ENCODE measurements at places on chromosomes 2 and 18. TPM values are rescaled to one million over a fixed set of nuclear protein-coding genes. Genes with fewer than 3 reads are reported as not detected.

GRCh38 chr18:62828852-62829251 is 113.5 kb downstream of the PHLPP1 start:
- DNase-seq, result no peak

- no peak for DNase-seq
These were observed 58.4 kb downstream of the NOL10 start for GRCh38 chr2:10631405-10631804.

GRCh38 chr18:48566589-48566988 is 27.8 kb downstream of the CTIF start:
- no peak for DNase-seq

DNA sequence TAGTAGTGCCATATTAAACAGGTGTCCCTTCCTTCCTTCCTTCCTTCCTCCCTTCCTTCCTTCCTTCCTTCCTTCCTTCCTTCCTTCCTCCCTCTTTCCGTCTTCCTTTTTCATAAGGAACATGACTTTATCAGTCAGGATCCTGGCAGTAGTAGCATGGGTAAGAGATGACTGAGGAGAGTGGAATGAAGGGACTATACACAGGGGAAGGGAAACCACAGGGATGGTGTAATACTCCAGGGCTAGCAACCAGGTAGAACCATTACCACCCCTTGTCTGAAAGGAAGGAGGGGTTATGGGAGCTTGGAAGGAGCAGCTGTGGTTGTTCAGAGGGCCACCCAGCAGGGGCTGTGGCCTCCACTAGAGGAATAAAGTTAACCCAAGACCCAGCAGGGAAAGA is 23.2 kb upstream of the KDM3A start:
- no peak for DNase-seq

DNA sequence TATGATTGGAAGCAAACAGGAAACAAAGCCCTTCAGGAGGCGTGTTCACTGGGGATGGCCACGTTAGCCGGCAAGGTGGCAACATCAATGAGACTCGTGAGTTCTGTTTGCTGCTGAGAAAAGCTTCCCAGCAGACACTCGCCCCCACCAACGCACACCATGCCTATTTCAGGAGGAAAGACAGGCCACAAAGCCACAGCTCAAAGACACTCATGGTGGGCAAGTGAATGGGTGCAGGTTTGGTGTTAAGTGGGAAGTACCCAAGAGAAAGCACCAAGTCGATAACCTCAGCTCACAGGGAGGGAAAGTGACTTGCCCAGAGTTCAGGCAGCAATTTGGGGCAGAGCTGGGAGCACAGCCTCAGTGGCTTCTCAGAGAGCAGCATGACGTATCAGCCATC is 10.5 kb upstream of the MTERF4 start:
- peak; percentile 83 for DNase-seq

DNA sequence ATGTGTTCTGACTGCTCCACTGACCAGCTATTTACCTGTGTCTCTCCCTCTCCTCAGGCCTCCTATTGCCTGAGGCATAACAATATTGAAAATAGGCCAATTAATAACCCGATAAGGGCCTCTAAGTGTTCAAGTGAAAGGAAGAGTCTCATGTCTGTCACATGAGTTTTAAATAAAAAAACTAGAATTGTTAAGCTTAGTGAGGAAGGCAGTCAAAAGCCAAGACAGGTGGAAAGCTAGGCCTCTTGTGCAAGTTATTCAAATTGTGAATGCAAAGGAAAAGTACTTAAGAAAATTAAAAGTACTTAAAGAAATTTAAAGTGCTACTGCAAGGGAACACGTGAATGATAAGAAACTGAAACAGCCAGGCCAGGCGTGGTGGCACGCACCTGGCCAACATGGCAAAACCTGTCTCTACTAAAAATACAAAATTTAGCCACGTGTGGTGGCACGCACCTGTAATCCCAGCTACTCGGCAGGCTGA is 44.9 kb upstream of the TAF4B start:
- DNase-seq, result no peak

GRCh38 chr2:178377046-178377445 is 73.9 kb downstream of the PRKRA start:
- DNase-seq, result no peak

- DNase-seq, result no peak
These were observed 127.7 kb upstream of the DLX2 start for GRCh38 chr2:172230332-172230888.

DNA sequence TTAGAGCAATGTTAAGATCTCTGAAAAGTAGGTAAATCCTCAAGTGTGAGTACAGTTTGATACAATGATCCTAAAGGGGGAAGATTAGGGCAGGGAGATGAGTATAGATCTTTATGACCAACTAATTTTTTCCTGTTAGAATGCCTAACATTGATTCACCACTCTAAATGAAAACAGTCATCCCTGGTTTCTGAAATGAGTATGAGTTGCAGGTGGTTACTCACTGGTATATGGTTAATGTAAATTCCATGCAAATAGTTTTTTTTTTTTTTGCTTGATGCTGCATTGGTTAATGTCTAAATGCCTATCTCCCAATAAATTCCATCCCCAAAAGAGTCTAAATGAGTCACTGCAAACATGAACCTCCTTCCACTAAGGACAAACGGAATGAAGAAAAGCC is 55.0 kb upstream of the SERPINB2 start:
- no peak for DNase-seq

- peak; percentile 10 for DNase-seq
These were observed 69.6 kb downstream of the EML4 start for GRCh38 chr2:42238644-42239288.

GRCh38 chr2:178304333-178304732 is 110.0 kb downstream of the OSBPL6 start:
- DNase-seq, result no peak

- DNase-seq, result peak; percentile 84
These were observed 35.4 kb upstream of the EN1 start for GRCh38 chr2:118882693-118883336.

GRCh38 chr2:1548910-1549673 is 135.8 kb downstream of the TPO start:
- no peak for DNase-seq

DNA sequence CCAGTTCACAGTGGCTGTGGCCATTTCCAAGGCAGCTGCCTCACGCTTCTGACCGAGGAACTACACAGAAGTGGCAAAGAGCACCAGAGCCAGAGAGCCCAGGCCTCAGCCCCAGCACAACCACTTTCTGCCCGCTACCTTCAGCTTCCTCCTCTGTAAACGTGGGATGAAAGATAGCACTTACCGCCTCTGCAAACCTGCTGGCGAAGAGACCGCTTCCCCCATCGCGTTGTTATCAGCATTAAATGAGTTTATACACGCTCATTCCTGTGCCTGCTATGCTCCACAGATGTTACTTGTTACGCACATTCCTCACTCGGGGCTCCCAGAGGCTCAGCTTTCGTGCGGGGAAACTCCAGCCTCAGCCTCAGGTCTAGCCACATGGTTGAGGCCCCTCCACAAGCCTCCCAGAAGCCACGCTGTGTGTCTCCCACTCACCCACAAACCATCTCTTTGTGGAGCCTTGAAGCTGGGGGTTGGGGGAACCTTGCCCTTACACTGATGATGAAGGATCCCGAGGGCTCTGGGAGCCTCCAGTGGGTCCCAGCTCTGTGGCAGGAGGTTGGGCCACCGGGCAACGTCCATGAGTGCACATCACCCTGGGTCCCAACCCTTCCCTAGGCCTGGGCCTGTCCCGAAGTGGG is 63.3 kb upstream of the SMAD7 start:
- DNase-seq, result no peak

DNA sequence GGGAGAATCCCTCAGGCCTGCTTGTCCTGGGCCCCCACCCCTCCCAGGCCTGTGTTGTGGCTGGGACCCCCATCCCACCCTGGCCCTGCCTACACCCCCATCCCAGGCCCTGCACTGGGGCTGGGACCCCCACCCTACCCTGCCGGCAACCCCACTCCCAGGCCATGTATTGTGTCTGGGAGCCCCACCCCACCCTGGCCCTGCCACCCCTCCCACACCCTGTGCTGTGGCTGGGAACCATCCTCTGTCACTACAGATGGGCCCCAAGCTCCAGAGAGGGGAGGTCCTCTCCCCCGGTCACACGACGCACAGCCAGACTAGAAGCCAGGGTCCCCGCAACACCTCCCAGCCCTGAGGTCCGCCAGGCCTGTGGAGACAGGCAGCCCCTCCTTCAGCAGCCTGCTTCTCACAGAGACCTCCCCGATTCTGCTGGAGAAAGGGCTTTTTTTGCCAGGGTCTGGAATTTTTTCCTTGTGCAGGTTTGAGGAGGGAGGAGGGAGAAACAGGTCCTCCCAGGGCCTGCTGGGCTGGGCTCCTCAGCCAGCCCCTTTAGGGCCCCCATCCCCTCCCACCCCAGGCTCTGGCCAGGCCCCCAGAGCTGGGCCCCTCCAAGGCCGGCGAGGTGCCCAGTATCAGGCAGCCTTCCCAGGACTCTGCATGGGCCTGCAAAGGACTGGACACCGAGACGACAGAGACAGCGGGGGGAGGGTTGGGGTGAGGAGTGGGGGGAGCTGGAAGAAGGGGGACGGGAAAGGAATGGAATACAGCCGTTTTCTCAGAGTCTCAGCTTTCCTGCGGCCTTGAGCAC is 28.0 kb downstream of the KIF1A start:
- DNase-seq, result no peak

Gene EPB41L3
- total RNA-seq, result 1.2 TPM

Gene CACNB4
- total RNA-seq, result 0.35 TPM

Gene DHX57
- 19.7 TPM for total RNA-seq

Gene ERICH2
- not detected for total RNA-seq

Measured in CD8-positive, alpha-beta T cell (primary cell).